Sigmoid colon (tissue), 7 donors: ENCODE measurements at places on chromosomes 12 and 14. TPM values are rescaled to one million over a fixed set of nuclear protein-coding genes. Genes with fewer than 3 reads are reported as not detected.

DNA sequence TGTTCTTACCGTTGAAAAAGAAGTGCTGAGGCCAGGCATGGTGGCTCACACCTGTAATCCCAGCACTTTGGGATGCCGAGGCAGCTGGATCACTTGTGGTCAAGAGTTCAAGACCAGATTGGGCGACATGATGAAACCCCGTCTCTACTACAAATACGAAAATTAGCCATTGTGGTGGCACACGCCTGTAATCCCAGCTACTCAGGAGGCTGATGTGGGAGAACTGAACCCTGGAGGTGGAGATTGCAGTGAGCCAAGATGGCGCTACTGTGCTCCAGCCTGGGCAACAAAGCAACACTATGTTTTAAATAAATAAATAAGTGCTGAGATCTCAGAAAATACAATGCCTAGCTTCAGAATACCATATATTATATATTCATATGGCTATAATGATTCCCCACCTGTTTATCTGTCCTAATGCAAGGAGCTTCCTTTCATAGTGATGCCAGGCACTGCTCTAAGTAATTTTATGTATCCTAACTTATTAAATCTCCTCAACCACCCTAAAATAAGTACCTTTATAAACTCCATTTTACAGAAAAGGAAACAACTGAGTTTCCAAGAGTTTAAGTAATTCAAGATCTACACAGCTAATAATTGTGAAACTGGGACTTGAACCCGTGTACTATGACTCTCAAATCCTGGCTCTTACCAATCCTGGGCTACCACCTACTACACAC, 7.3 kb downstream of the PHLDA1 start:
- DNase-seq = no peak
- H3K27me3 ChIP-seq = peaks cover 39% of the 10 kb centered on the region
- H3K27ac ChIP-seq = no peak overlapping the region
- peaks cover 7% of the 10 kb centered on the region for H3K4me1 ChIP-seq
- H3K4me3 ChIP-seq = no peak overlapping the region

The MEG3 gene
- 3.5 TPM for polyA plus RNA-seq

GRCh38 chr12:56206452-56207166, 15.1 kb downstream of the RNF41 start:
- peaks cover 57% of the 10 kb centered on the region for H3K36me3 ChIP-seq
- H3K4me3 ChIP-seq = no peak overlapping the region
- no peaks in the 10 kb centered on the region for H3K27me3 ChIP-seq
- H3K4me1 ChIP-seq = no peaks in the 10 kb centered on the region
- DNase-seq = peak; percentile 77

DNA sequence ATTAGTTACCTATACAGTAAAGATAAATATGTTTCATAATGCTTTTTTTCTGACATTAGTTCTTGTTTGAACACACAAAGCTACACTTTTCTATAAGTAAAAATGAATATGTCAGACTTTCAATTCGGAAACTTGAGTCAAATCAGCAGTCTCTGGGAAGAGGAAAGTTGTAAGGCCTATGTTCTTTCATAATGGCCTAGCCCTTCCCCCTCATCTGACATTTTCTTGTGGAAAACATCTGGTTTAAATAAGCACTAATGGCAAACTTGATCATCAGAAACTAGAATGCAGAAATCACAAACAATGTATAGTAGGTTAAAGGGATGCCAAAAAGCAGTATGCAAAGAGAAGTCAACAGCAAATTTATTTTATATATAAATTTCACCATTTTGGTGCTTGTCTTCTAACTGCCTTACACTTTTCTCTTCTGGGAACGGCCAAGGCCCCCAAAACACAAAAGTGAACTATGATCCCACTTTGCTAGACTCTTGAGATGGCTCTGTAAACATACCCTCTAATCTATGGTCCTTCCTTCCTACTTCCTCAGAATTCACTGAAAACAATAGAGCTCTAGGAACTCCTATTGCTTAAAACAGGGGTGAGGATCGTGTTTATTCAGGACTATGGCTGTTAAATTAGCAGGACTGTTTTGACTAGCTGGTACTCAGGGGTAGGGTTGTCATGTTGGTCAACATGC, 444.1 kb downstream of the RAD51B start:
- H3K27me3 ChIP-seq = no peaks in the 10 kb centered on the region
- H3K36me3 ChIP-seq = no peaks in the 10 kb centered on the region
- DNase-seq = no peak
- H3K4me3 ChIP-seq = no peak overlapping the region
- peak overlapping the region; percentile 11 for H3K27ac ChIP-seq

GRCh38 chr14:65042296-65042695, 55.6 kb downstream of the FNTB start:
- DNase-seq = no peak
- no peak overlapping the region for H3K27ac ChIP-seq
- H3K4me3 ChIP-seq = no peak overlapping the region
- no peaks in the 10 kb centered on the region for H3K4me1 ChIP-seq
- H3K36me3 ChIP-seq = no peaks in the 10 kb centered on the region

DNA sequence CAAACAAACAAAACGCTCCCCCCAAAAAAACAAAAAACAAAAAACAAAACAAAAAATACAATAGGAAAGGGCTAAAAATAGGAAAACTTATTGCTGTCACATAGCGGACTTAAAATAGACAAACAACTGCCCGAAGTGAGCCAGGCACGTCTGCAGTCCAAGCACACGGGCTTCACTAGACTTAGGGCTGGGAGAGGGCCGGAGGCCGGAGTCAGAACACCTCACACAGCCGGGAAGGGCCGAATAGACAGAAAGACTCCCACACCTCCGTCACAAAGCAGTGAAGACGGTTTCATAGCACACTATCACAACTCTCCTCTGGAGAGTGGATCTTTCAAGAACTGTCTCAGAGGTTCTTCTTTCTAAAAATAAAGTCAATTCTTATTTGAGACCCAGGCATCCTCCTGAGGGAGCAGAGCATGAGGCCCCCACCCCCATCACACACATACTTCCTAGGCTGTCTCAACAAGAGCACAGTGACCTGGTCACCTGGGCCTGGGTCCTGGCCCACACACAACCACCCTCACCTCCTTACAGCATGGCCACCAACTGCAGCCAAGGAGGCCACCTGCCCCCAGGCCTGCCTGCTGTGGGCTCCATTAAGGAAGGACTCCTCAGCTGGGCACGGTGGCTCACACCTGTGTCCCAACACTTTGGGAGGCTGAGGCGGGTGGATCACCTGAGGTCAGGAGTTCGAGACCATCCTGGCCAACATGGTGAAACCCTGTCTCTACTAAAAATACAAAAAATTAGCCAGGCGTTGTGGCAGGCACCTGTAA, 6.7 kb downstream of the BAG5 start:
- H3K4me3 ChIP-seq = no peak overlapping the region
- peaks cover 68% of the 10 kb centered on the region for H3K4me1 ChIP-seq
- H3K27ac ChIP-seq = peak overlapping the region; percentile 95
- H3K27me3 ChIP-seq = no peaks in the 10 kb centered on the region

GRCh38 chr12:5348491-5348890, 83.4 kb upstream of the NTF3 start:
- no peak overlapping the region for H3K4me3 ChIP-seq
- no peak for DNase-seq
- H3K27me3 ChIP-seq = no peaks in the 10 kb centered on the region
- no peak overlapping the region for H3K27ac ChIP-seq

The CMKLR1 gene
- 3.0 TPM for polyA plus RNA-seq
